ENCODE measurements at places on chromosomes 2 and 18. TPM values are rescaled to one million over a fixed set of nuclear protein-coding genes. Genes with fewer than 3 reads are reported as not detected.

TEX44 gene
- total RNA-seq = not detected

TBR1 gene
- 0.04 TPM for total RNA-seq

FNDC4 gene
- not detected for total RNA-seq

SCRN3 gene
- 12.7 TPM for total RNA-seq

MLPH gene
- total RNA-seq = 1.2 TPM

DNA sequence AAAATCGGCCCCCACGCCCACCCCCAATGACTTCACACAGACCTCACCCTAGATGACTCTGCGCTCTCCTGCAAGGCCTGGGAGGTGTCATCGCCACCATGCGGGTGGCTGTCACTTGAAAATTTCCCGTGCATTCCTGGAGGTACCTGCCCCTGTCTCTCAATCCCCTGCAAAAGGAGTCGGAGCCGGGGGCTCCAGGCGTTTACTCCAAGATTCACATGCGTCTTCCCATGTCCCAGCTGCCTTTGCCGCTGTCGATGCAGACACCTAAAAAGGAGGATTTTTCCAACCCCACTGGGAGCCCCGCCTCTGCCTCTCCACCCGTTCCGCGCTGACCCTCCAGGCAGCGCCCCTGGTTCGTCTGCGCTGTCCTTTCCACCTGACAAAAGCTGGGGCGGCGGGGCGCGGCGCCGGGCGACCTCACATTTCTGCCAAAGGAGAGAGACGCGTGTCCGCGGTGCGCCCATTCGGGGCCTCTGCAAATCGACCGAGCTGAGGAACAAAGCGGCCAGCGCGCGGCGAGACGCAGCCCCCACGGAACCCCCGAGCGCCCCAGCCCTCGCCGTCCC, 667 bp downstream of the REEP1 start:
- peak; percentile 45 for DNase-seq
- peaks cover 14% of the 10 kb centered on the region for H3K4me1 ChIP-seq
- H3K27ac ChIP-seq = no peak overlapping the region
- peak overlapping the region; percentile 72 for H3K4me3 ChIP-seq

GRCh38 chr18:44592639-44593038, 88.0 kb upstream of the SETBP1 start:
- H3K36me3 ChIP-seq = no peaks in the 10 kb centered on the region
- no peak overlapping the region for H3K27ac ChIP-seq
- peaks cover 8% of the 10 kb centered on the region for H3K27me3 ChIP-seq
- no peak for DNase-seq
- no peak overlapping the region for H3K4me3 ChIP-seq
- peaks cover 14% of the 10 kb centered on the region for H3K4me1 ChIP-seq

DNA sequence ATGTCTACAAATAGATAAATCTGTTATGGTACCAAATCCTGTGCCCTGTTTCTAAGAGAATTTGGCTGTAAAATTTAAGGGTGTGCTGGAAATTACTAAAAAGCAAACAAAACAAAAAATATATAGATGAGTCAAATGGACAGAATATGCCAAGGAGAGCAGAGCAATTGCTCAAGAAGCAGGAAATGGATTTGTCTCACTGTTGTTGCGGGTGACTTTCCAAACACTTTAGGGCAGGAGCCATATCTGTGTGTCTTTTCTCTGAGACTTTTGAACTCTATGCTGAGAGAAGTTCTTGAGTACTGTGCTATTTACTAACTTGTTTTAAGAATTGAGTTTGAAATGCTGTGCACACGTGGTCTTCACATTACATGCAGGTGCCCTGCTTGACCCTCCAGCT, 221.7 kb downstream of the PHLPP1 start:
- no peak overlapping the region for H3K27ac ChIP-seq
- no peak for DNase-seq
- H3K36me3 ChIP-seq = no peaks in the 10 kb centered on the region
- H3K4me3 ChIP-seq = no peak overlapping the region
- no peaks in the 10 kb centered on the region for H3K27me3 ChIP-seq
- H3K4me1 ChIP-seq = peaks cover 10% of the 10 kb centered on the region

- no peaks in the 10 kb centered on the region for H3K4me1 ChIP-seq
- H3K27me3 ChIP-seq = no peaks in the 10 kb centered on the region
- no peak overlapping the region for H3K4me3 ChIP-seq
Observed at GRCh38 chr2:35298493-35298892, 1057.1 kb upstream of the CRIM1 start.

DNA sequence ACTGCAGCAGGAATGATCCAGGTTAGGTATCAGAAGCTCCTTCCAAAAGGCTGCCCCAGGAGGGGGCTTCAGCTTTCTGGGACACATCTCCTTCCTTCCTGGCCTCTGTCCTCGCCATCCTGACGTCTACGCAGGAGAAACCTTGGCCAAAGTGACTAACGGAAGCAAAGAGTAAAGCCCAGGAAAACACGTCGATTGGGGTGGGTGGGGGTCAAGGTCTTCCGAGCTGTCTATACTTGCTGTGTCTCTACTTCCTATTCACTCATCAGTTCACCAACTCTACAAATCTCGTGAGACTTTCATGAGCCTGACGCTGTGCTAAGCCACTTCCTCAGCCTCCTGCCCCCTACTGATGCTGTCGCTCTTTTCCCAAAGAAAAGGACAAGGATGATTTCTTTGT, 212.6 kb downstream of the TNS1 start:
- peaks cover 6% of the 10 kb centered on the region for H3K4me1 ChIP-seq
- no peaks in the 10 kb centered on the region for H3K36me3 ChIP-seq
- DNase-seq = peak; percentile 31
- peak overlapping the region; percentile 63 for H3K4me3 ChIP-seq
- H3K27me3 ChIP-seq = no peaks in the 10 kb centered on the region
- no peak overlapping the region for H3K27ac ChIP-seq

- H3K4me3 ChIP-seq = no peak within 1 kb of the TSS
- peak; percentile 56 for DNase-seq
Observed at GRCh38 chr2:206642075-206643025, at the start of gene FAM237A. Gene FAM237A, plus strand, starts transcription at chr2:206642487. Its CDS starts 1,750 bp downstream, at chr2:206644237.

DNA sequence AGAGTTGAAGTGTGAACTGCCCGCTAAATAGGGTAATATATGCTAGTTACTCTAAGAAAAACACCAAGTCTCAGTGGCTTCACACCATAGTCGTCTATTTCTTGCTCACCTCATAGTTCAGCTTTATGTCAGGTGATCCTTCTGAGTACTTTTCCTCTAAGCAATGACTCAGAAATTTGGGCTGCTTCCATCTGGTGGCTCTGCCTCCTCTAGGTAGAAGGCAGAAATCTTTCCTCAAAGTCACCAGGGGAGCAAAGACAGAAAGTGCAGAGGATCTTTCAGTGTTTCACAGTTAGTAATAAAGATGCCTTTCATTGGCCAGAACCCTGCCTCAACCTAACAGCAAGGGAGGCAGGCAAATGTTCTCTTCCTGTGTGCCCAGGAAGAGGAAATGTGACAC, 17.3 kb downstream of the CDH20 start:
- H3K27me3 ChIP-seq = no peaks in the 10 kb centered on the region
- no peak overlapping the region for H3K27ac ChIP-seq
- no peaks in the 10 kb centered on the region for H3K36me3 ChIP-seq
- H3K4me1 ChIP-seq = no peaks in the 10 kb centered on the region

DNA sequence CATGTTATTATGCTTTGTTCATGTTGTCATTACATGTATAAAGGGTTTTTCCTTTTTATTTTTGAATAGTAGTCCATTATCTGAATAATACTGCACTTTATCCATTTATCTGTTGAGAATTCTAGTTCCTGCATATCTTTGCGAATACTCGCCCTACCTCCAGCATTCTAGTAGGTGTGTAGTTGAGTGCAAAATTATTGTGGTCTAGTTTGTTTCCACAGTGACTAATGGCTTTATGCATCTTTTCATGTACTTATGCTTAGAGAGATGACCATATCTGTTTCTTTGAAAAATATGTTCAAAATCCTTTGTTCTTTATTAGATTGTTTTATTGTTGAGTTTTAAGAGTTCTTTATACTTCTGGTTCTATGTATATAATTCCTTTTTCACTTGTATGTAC, 48.8 kb downstream of the EIF5B start:
- no peak for DNase-seq
- no peak overlapping the region for H3K27ac ChIP-seq
- H3K4me1 ChIP-seq = peaks cover 7% of the 10 kb centered on the region
- peaks cover 42% of the 10 kb centered on the region for H3K36me3 ChIP-seq

DNA sequence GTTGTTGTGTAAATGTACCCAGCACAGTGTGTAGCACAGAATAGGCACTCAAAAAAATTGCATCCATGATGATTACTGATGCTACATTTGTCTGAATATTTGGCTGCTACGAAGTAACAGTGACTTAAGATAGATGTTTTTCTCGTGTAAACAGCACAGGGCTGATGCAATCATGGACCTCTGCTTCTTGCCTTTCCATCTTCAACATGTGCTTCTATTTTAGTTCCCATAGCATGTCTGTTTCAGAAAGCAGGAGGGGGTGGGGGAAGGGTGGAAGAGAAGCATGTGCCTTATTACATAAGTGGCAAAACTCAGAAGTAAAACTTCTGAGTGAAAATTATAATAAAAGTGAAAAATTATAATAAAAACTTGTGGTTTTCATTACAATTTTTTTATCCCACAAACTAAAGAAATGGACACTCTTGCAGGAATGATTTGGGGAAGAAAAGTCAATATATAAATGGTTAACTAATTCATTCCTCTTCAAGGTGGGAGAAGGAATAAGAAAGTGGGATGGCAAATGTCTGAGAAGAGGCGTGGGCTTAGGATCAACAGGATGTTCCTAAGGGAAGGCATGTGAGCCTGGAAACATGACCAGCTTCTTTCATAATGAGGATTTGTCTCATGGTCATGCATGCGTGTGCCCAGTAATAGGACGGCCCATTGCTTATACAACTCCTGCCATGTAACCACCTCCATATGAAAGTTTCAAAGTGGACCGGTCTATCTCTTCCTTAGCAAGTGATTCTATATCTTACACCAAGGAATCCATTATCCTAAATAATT, 27.2 kb downstream of the CCBE1 start:
- H3K4me3 ChIP-seq = no peak overlapping the region
- no peak overlapping the region for H3K27ac ChIP-seq
- DNase-seq = no peak
- H3K27me3 ChIP-seq = peaks cover 8% of the 10 kb centered on the region

- no peak overlapping the region for H3K27ac ChIP-seq
- H3K4me1 ChIP-seq = no peaks in the 10 kb centered on the region
- no peak for DNase-seq
- peaks cover 5% of the 10 kb centered on the region for H3K27me3 ChIP-seq
- no peaks in the 10 kb centered on the region for H3K36me3 ChIP-seq
Observed at GRCh38 chr18:46299465-46300008, 195.4 kb downstream of the HAUS1 start.

GRCh38 chr2:30293303-30293921, 62.1 kb downstream of the LBH start:
- H3K4me3 ChIP-seq = no peak overlapping the region
- no peaks in the 10 kb centered on the region for H3K36me3 ChIP-seq
- no peak overlapping the region for H3K27ac ChIP-seq
- DNase-seq = peak; percentile 26
- peaks cover 23% of the 10 kb centered on the region for H3K4me1 ChIP-seq
- H3K27me3 ChIP-seq = no peaks in the 10 kb centered on the region

- no peak overlapping the region for H3K4me3 ChIP-seq
- H3K27ac ChIP-seq = no peak overlapping the region
- no peak for DNase-seq
Observed at GRCh38 chr2:29987146-29987545, 65.8 kb upstream of the ALK start.

- DNase-seq = peak; percentile 49
- peak overlapping the region; percentile 48 for H3K27ac ChIP-seq
- no peaks in the 10 kb centered on the region for H3K36me3 ChIP-seq
- peaks cover 20% of the 10 kb centered on the region for H3K4me1 ChIP-seq
- peak overlapping the region; percentile 80 for H3K4me3 ChIP-seq
Observed at GRCh38 chr2:179263446-179264367, 925 bp downstream of the SESTD1 start.

- no peak overlapping the region for H3K4me3 ChIP-seq
- DNase-seq = no peak
- H3K4me1 ChIP-seq = no peaks in the 10 kb centered on the region
- H3K27ac ChIP-seq = no peak overlapping the region
Observed at GRCh38 chr18:2169656-2170055, 401.6 kb downstream of the METTL4 start.

DNA sequence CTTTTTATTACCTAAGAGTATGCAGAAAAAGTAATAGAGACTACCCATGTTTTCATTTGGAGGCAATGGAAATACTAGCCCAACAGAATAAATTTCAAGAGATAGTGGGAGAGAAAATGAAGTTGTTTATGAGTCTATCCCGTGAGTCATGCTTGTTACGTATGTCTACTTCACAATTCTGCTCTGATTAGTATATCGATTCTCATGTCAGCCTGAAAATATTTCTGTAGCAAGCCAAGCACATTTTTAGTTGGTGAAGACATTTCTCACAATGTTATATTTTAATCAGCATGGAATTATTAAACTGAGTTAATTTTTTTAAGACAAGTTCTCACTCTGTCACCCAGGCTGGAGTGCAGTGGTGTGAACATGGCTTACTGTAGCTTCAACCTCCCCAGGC, 346.1 kb downstream of the RPRM start:
- DNase-seq = no peak
- H3K27ac ChIP-seq = no peak overlapping the region
- no peaks in the 10 kb centered on the region for H3K27me3 ChIP-seq
- no peak overlapping the region for H3K4me3 ChIP-seq
- no peaks in the 10 kb centered on the region for H3K4me1 ChIP-seq
